ENCODE measurements at places on chromosomes 12 and 14.

- no peak for DNase-seq
Measured at GRCh38 chr12:77325511-77326236, 260.3 kb upstream of the E2F7 start.

DNA sequence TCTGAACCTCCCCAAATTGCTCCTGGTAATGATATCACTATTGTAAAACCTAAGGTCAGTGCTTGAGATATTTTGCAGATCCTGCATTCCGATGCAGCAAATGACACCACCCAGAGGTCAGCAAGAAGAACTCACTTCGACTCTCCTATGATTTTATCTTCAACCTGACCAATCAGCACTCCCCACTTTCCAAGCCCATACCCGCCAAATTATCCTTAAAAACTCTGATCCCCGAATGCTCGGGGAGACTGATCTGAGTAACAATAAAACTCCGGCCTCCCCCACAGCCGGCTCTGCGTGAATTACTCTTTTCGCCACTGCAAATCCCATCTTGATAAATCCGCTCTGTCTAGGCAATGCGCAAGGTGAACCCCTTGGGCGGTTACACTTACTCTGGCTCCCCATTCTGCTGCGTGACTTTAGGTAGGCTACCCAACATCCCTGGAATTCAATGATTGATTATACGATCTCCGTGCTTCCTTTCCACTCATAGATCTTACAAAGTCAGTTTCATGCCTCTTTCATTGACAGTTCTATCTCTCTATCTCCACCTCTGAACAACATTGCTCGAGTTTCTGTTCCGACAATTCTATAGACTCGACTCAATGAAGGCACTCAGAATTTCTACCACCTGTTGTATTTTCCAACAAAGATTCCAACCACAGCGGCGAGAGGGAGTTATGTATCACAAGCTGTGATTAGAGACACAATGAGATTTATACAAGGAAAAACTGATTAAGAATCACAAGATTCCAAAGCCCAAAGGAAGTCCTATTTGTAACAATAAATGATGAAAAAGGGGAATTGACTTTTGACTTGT lies 939 bp downstream of the NPC2 start:
- peak; percentile 55 for DNase-seq

- DNase-seq: no peak
Measured at GRCh38 chr12:23376238-23376637, 573.2 kb downstream of the SOX5 start.

GRCh38 chr12:117049295-117049694 lies 49.9 kb downstream of the TESC start:
- DNase-seq: no peak

- no peak for DNase-seq
Measured at GRCh38 chr12:76864791-76865400, 13.9 kb downstream of the CSRP2 start.

DNA sequence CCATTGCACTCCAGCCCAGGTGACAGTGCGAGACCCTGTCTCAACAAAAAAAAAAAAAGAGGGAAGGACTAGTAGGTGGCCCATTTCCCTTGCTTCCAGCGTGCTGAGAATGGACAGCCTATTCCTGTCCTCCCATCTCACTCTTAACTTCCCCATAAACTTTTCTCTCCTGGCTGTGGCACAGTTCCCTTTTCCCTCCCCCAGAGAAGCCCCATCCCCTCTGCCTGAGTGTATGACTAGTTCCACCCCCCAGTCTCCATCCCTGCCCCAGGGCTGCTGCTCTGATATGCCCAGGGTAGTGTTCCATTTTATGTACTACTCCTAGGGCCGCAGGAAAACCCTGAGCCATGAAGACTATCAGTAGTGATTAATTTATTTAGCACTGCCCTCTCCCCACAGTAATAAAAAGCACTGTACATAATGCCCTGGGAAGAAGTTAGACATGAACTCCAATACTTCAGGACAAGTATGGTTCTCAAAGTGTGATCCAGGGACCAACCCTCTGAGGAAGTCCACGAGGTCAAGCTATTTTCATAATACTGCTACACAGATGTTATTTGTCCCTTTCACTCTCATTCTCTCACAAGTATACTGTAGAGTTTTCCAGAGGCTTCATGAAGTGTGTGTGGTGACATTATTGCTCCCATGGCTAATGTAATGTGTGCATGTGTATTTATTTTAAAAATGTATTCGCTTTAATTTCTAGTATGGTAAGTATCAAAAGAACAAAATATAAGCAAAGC lies 11.5 kb upstream of the CHD4 start:
- DNase-seq: no peak

DNA sequence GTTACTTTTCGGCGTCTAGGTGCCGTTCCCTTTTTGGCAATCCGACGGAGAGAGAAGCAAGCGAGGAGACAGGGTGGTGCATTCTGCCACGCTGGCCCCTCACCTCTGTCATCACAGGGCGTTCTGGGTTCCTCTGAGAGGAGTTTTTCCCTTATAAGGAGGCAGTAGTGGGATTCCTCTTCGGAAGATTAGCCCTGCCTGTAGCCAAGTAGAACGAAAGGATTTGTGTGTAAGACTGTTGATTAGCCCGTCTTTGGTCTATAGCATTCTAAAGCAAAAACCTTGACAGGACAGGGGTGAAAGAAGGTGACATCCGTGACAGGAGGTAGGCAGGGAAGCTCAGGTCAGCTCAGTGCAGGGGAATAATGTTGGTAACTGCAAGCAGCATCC lies 9.1 kb upstream of the NEMF start:
- no peak for DNase-seq

GRCh38 chr12:98002887-98003493 lies 512.4 kb upstream of the TMPO start:
- DNase-seq: peak; percentile 34

GRCh38 chr12:79422060-79422812 lies 268.5 kb downstream of the PAWR start:
- no peak for DNase-seq

DNA sequence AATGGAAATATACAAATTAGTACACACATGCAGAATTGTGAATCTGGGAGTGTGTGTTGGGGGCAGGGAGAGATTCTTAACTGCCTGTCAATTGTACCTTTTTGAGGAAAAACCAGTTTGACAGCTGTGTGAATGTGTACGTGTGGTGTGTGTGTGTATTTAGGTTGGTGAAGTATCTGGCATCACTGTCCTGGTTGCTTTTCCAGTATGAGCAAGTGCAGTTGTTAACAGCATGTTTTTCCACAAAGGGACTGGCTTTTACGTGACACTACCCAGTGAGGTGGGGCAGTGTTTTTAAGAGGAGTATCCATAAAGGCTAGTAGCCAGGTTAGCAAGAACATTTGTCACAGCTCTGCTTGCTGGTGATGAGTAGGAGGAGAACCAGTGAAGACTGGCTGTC lies 56.1 kb downstream of the DAAM1 start:
- DNase-seq: no peak

DNA sequence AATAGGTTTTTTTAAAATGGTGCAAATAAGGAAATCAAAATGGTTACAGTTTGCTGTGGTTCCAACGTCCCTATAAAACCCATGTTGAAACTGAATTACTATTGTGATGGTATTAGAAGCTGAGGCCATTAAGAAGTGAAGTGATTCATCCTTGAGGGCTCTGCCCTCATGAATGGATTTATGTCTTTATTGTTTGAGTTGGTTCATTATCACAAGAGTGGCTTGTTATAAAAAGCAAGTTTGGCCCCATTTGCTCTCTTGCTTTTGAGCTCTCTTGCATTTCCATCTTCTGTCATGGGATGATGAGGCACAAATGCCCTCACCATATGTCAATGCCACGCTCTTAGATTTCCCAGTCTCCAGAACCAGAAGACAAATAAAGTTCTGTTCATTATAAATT lies 62.3 kb downstream of the PRKD1 start:
- no peak for DNase-seq

DNA sequence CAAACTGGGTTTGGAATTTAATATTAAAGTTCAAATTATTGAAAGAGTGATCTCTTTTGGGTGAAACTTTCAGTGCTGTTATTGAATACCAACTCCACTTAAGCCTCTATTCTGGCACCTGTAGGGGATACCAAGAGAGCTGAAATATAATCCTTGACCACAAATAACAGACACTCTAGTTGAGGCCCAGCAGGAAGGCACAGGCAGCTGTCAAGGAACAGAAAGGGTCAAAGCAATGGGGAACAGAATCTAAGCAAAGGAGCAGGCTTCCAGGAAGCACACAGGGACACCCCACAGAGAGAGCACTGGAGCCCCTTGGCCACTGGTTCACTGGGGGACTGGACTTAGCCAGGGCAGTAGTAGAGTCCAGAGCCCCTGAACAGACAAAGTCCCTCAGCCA lies 120.9 kb upstream of the SFSWAP start:
- no peak for DNase-seq

- no peak for DNase-seq
Measured at GRCh38 chr14:54086767-54087166, 130.1 kb upstream of the BMP4 start.

DNA sequence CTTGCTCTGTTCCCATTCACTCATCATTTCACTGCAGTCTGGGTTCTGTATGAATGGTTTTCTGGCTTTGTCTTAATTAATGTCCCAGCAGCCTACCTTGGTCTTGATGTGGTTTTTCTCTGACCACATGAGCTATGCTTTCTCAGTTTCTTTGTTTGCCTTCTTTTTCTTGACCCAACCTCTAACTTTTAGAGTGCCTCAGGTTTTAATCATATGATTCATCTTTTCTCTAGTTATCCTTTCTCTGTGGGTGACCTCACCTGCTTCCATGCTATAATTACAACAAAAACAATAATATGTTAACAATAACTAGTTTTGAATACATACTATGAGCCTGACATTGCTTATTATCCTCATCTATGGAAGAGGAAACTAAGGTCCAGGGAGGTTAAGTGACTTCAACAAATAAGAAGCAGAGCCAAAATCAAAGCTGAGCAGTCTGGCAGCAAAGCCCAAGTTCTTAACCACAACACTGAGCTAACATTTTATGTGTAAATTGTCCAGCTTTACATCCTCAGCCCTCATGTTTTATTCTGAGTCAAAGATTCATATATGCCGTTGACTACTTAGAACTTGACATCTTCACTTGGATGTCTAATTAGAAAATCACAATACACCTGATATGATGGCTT lies 4.7 kb upstream of the EPYC start:
- peak; percentile 12 for DNase-seq

DNA sequence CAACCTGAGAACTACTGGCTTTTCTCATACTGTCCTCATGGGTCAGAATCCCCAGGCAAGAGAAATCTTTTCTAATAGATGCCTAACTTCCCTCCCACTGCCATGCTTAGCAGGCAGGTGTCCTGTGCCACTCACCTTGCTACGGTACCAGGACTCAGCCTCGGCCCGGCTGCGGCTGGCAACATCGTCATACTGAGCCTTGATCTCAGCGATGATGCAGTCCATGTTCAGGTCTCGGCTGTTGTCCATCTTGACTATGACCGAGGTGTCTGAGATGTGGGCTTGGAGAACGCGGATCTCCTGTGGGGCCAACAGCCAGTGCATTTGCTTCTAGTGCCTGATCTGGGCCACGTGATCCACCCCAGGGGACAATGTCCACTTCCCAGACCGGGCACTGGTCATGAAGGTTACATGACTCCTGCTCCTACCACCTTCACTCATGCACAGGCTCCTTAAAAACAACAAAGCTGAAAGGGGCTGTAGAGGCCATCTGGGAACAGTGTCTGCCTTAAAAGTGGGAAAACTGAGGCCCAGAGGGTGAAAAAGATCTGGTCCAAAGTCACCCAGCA lies 4.1 kb downstream of the KRT85 start:
- DNase-seq: no peak

- DNase-seq: peak; percentile 25
Measured at GRCh38 chr12:113054948-113055486, 1.5 kb upstream of the DTX1 start.

GRCh38 chr12:118430516-118430915 lies 54.2 kb downstream of the SUDS3 start:
- no peak for DNase-seq

DNA sequence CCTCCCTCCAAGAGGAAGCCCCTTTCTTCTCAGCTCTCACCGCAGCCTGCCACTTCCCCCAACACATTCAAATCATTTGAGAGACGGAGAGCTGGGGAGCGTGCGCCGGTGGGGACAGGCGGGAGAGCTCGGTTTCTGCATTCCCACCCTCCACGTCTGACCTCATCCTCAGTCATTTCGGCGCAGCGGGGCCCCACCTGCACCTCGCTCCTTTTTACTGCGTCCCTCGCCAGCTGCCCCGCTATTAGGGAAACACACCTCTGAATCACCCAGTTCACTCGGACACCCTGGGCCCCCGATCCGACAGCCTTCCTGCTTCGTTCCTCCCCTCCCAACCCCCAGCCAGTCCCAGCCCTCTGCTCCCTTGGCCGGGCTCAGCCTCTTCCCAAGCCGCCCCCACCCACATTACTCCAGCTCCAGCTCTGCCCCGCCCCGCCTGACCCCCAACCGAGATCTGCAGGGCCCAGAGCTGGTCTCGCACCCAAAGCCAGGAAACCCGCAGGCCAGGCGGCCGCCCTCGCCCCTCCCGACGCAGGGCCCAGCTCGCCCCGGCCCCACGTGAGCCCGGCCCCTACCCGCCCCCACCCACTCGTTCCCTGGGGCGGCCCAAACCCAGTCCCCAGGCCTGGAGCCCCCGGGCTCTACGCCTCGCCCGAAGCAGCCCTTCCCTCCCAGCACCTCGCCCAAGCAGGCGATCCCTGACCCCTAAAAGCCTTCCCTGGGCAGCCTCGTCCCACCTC lies 783 bp downstream of the CORO1C start:
- peak; percentile 63 for DNase-seq

DNA sequence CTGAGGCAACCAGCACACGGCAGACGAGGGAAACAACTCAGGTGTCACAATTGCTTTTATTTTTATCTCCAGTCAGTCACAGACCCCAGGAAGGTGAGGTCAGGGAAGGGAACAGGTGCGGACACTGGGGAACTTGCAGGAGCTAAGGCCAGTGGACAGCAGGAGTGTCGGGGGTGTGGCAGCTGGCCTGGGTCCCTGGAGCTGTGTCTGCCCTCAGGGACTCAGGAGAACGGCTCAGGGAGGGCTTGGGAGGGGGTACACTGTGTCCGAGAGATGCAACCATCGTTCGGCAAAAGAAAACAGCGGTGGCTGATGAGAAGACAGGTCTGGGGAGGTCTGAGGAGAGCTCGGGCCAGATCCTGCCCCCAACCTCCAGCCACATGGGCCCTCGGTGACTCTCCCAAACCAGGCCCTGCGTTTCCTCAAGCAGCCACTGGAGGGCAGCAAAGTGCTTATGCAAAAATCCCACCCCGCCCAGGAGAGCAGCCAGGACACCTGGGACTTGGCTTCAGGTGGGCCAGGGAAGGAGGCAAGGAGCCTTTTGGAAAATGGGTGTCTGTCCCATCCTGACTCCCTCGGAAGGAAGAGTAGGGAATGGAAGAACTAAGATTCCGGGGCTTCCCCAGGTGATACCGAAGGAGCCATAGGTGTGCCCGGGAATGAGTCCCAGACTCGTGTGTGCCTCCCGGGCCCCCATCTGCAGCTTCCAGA lies 24.1 kb upstream of the BCDIN3D start:
- peak; percentile 93 for DNase-seq

DNA sequence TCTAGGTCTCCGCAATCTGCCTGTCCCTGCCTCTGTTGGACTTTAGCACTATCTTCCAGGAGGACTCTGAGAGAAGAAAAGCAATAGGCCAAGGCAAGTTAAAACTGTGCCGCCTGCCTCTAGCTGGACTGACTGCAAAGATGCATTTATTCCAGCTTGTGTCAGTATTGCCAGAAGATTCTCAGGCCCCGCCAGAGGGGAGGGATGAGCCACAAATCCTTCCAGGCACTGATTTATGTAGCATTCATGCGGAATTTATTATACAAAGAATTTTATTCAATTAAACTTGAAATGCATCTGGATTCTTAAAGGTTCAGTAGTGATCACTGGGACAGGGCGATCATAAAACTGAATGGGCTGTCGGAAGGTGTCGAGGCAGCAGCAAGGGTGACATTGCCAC lies 19.8 kb downstream of the MMAB start:
- no peak for DNase-seq

Measured in GM13977 (cell line).